ENCODE measurements at places on chromosomes 13 and 19.

- no peak for DNase-seq
These were observed 18.3 kb upstream of the IRS2 start for GRCh38 chr13:109804654-109805053.

DNA sequence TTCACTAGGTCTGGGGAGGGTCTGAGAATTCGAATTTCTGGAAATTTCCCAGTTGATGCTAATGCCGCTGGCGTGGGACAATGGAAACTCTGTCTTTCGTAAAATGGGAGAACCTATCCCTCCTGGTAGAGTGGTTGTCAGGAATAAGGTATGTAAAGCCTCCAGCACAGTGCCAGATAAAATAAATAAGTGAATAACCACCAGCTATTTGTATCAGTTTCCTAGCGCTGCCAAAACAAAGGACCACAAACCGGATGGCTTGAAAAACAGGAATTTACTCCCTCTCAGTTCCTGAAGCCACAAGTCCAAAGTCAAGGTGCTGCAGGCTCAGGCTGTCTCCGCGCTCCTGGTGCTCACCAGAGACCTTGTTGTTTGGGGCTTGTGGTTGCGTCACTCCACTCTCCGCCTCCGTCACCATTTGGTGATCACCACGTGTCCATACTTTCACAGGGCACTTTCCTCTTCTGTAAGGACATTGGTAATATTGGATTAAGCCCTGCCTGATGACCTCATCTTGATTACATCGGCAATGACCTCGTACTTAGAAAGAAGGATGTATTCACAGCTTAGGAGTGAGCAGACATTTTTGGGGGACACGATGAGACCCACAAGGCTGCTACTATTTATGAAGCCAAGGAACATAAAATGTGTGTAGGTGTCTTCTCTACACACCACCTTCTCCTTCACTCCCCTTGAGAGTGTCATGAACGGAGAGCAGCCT lies 428.5 kb downstream of the IRS2 start:
- DNase-seq, result no peak

GRCh38 chr13:42369071-42369797 lies 97.3 kb downstream of the AKAP11 start:
- DNase-seq, result no peak

DNA sequence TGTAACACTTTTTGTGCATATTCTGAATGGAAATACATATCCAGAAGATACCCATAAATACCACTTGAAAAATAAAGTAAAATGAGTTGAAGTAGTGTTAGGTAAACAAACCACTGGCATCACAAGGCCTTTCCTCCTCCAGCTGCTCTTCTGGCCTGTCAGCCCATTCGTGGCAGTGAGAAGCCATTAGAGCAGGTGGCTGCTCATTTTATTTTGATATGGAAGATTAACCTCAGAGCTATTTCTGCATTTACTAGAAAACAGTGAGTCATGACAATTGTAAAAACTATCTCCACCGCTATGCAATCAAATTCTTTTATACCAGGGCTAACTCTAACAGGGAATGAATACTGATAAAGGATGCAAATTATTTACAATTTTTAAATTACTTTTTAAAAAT lies 2898.1 kb downstream of the PCDH9 start:
- DNase-seq, result no peak

GRCh38 chr19:7545904-7546303 lies 10.4 kb downstream of the PNPLA6 start:
- DNase-seq, result no peak
